AG04449 (cell line): ENCODE measurements at places on chromosomes 6 and 20.

- no peak for DNase-seq
These were observed 50.4 kb upstream of the APCDD1L start for GRCh38 chr20:58565461-58566175.

GRCh38 chr6:136228814-136229213, 21.3 kb downstream of the MTFR2 start:
- DNase-seq, result no peak

DNA sequence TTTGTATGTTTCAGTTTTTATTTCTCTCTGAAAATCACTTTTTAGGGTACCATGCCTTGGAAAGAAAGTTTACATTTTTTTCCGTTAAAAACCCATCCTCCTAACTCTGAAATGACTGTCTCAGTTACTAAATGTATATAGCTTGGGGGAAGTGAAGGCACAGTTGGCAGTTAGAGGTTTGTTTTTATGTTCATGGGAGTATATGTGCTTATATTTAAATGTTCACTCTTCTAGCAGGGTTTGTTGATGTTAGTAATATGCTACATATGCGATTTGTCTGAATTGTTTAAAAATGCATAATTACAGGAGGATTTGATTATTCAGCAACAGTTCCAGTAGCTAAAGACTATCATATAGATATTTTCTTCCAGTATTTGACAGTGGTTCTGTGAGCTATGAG, 31.1 kb downstream of the CDKAL1 start:
- no peak for DNase-seq

- DNase-seq, result peak; percentile 98
These were observed 9.6 kb downstream of the DYNLRB1 start for GRCh38 chr20:34525709-34526416.

DNA sequence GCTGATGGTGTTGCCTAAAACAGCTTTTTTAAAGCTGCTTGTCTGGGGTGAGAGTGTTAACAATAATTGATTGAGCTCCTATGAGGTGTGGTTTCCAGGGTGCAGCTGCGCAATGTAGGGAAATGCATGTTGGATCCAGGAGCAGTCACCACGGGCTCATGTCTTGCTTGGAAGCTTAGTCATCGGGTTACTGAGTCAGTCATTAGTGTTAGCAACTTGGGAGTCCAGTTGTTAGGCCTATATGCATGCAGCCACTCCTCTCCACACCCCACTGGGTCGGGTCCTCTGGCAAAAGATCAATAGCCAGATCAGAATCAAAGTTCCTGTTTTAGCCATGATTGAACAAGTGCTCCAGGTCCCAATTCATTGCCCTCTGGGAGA, 271.7 kb upstream of the CHD6 start:
- no peak for DNase-seq

DNA sequence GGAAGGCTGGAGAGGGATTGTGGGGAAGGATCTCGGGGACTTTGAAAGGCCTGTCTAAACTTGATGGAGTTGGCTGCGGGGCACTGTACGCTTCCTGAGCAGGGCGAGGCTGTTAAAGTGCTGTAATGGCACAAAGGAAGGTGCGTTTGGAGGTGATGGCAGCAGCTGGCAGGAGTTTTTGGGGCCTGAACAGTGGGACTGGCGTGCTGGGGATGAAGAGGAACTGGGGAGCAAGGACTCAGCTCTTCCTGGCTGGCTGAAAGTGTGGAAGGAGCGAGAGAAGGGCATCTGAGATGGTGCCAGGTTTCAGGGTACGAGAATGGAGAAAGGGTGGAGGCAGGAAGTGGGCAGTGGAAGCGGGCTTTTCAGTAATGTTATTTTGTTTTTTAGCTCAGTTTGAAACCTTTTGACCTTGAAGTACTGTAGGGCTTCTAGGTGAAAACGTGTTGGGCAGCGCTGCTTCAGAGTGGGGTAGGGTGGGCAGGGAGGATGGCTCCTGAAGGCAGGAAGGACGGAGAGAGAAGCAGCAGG, 8.0 kb downstream of the TMEM181 start:
- no peak for DNase-seq

- no peak for DNase-seq
These were observed 333.1 kb downstream of the ZFAND3 start for GRCh38 chr6:38152620-38153019.

- DNase-seq, result no peak
These were observed 7.8 kb downstream of the SYNGAP1 start for GRCh38 chr6:33427585-33428223.

GRCh38 chr20:59471653-59472421, 132.5 kb upstream of the PHACTR3 start:
- DNase-seq, result no peak

GRCh38 chr6:19552076-19552475, 285.1 kb upstream of the ID4 start:
- no peak for DNase-seq

GRCh38 chr6:111639266-111639665, 33.6 kb upstream of the TRAF3IP2 start:
- no peak for DNase-seq

GRCh38 chr20:1568163-1568490, 10.6 kb upstream of the SIRPD start:
- no peak for DNase-seq

- no peak for DNase-seq
These were observed 476.9 kb downstream of the KHDRBS2 start for GRCh38 chr6:61809004-61809595.

- DNase-seq, result no peak
These were observed 48.6 kb upstream of the CD2AP start for GRCh38 chr6:47428746-47429664.

DNA sequence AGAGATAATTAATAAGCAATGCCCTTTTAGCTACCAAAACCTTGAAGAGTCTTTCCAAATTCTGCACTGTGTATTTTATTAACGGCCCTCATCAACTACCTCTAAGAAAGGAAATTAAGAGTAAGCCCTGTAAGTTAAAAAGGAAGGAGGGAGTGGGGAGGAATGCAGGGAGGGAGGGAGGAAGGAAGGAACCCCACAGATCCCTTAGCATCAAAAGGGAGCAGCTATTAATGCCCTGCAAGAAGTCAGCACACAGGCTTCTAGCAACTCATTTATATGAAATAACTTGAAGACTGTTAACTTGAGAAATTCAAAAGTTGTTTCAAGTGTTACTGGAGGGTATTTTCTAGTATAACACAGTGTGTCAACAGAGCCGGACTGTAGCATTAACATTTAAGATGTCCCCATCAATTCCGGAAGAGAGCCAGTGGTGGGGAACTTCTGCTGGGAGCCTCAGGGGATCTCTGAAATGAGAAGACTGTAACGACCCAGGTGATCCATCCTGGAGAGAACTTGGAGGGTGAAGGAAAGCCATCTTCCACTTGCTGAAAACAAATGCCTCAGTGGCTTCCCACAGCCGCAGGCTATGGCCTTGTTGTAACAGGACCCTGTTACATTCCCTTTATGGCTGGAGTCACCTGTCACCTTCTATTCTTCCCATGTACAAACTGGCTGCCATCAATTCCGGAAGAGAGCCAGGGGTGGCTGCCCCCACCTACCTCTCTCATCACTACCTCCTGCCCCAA, 33.2 kb downstream of the SLC22A23 start:
- no peak for DNase-seq

- peak; percentile 38 for DNase-seq
These were observed 19.5 kb upstream of the DAAM2 start for GRCh38 chr6:39772559-39773273.

GRCh38 chr6:26130581-26131249, 43.5 kb downstream of the HFE start:
- no peak for DNase-seq

DNA sequence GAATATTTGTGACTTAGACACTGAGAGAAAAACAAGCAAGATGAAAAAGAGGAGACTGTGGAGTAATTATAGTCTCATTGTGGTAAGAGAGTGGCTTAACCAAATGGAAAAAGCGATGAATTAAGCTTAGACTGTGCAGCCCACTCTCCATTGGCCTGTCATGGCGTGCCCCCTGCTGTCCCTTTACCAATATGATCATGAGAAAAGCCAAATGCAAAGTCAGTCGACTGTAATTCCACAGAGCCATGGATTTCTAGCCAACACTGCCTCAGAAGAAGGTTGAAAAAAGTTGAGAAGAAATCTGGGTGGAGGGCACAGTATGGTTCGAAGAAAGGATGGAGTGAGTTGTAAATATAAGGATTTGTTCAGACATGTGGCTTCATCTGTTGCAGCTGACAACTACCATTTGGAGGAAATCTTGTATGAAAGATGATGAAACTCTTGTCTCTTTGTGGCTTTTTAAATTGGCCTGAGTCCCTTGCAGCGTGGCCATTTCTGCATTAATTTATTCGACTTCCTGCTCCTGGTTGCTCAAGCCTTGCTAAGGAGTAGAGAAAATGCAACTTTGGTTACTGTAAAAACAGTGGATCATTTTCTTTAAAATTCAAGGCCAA, 251.4 kb downstream of the DOK5 start:
- no peak for DNase-seq

GRCh38 chr6:150211700-150212511, 69.1 kb downstream of the PPP1R14C start:
- DNase-seq, result no peak

GRCh38 chr20:45290677-45291355, 15.8 kb upstream of the RBPJL start:
- DNase-seq, result no peak

DNA sequence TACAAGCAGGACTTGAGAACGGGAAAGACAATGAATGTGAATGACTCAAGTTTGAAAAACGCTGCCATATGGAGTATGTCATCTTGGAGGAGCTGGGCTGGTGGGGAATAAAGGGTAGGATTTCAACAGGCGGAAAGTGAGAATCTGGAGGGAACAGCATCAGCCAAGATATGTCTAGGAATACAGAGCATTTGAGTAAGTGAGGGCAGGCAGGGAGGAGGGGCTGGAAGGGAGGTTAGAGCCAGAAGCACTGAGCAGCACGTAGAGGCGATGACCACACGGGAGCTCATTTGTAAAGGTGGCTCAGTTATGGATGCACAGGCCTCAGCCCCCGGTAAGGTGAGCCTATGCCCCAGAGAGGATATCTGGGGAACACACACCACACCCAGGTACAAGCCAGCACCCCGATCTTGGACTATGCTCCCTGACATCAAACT, 115.1 kb downstream of the ZMYND8 start:
- DNase-seq, result no peak

- no peak for DNase-seq
These were observed 135.7 kb downstream of the BCAS1 start for GRCh38 chr20:53934421-53935343.

DNA sequence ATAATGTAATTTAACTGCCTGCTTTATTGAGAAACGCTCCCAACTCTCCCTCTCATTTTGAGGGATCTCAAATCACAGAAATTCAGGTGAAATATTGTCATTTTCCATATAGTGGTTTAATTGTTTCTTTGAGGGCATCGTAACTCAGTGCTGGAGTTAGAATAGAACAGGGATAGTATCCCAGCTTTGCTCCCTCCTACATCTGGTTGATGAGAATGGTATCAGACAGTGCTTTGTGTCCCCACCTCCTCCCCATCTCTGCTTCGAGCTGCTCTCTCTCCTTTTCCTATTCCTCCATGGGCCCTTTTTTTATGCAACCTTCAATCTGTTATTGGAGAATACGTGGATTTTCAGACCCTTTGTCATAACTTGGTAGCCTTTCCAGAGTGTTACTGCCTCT, 41.2 kb upstream of the REV3L start:
- DNase-seq, result no peak

- no peak for DNase-seq
These were observed 116.1 kb upstream of the INSM1 start for GRCh38 chr20:20251836-20252235.

- no peak for DNase-seq
These were observed 110.1 kb downstream of the PREP start for GRCh38 chr6:105292689-105293339.

- no peak for DNase-seq
These were observed 96.4 kb downstream of the BANF2 start for GRCh38 chr20:17796091-17796563.

GRCh38 chr20:324177-325044, 941 bp upstream of the SOX12 start:
- DNase-seq, result no peak

GRCh38 chr6:6749702-6750491, 161.4 kb downstream of the LY86 start:
- no peak for DNase-seq

DNA sequence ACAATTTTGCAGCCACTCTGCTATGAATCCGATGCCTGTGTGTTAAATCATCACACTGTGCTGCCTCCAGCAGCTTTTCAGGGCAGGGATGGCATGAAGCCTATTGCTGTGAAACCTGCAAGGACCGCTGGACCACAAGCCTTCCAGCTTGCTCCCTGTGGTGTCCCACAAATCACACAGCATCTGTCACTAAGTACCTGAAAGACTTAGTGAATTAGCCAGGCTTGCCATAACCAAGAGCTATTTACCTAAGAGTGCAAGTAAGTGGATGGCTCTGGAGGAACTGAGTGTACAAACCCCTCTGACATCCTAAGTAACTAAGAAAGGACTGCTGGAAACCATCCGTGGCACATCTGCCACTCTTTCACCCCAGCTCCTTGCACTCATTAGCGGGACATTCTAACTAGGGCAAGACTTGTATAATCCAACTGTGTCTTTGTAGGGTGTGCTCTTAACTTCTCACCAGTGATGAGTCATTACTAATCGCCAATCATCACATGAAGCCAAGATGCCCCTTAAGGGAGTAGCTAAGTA, 34.7 kb downstream of the FOXQ1 start:
- no peak for DNase-seq

GRCh38 chr20:2390951-2391675, 10.4 kb downstream of the TGM6 start:
- no peak for DNase-seq

DNA sequence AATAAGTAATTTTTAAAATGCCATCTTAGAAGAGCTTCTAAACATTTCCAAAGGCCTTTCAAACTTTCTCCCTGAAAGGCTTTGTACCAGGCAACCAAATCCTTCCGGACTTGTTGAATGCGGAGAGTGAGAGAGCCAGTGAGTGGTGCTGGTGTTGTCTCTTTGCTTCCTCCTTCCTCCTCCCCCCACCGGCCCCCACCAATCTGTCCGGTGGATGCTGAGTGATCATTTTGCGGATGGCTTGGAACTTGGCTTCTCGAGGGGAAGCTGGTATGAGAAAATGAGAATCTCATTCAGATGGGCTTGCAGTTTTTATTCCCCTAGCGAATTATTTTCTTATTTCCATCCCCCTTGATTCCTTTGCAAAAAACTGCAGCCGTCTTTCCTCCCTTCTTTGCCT, 97.3 kb downstream of the ANKRD60 start:
- DNase-seq, result no peak

- no peak for DNase-seq
These were observed 94.9 kb downstream of the MDGA1 start for GRCh38 chr6:37602801-37603200.

DNA sequence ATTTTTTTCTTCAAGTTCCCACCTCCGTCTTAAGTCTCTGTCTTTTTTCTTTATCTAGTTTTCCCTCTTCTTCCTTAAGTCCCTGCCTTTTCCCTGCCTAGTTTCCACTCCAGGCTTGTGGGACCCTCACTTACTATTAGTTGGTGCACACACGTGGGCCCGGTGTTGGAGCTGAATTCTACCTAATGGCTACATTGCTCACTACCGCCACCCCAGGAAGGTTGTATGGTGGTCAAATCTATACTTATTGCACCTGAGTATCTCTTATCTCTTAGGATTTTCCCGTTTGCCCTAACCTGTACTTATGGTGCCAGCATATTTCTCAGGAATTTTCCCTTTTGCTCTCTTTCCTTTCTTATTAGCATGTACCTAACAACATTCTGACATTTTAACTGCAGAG, 692.8 kb downstream of the EPM2A start:
- no peak for DNase-seq
